Natural killer cell (primary cell): ENCODE measurements at places on chromosomes 3 and 15.

- no peaks in the 10 kb centered on the region for H3K4me1 ChIP-seq
- no peak overlapping the region for H3K4me3 ChIP-seq
- no peak overlapping the region for H3K27ac ChIP-seq
- H3K27me3 ChIP-seq: no peaks in the 10 kb centered on the region
- H3K36me3 ChIP-seq: no peaks in the 10 kb centered on the region
These were observed 255.4 kb upstream of the UBE2E1 start for GRCh38 chr3:23550402-23550801.

DNA sequence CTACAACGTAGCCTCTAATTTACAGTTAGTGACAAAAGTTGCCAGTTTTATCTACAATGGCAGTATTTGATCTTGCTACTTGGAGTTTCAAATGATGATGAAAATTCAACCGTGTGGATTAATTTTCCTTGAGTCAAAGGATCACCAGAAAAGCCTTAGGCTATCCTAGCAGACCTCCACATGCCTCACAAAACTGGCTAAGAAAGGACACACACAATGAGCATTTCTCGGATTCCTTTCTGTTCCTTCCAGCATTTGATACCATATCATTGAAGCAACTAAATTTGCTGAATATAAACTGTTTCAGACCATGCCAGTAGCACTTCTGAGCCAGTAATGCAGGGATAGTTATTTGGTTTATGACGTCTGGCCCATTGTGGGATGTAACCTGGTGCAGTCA is 587.4 kb upstream of the MDFIC2 start:
- H3K27ac ChIP-seq: no peak overlapping the region
- H3K4me3 ChIP-seq: no peak overlapping the region
- H3K36me3 ChIP-seq: no peaks in the 10 kb centered on the region
- no peak for DNase-seq
- H3K4me1 ChIP-seq: no peaks in the 10 kb centered on the region

GRCh38 chr15:50189633-50190032 is 7.6 kb downstream of the SLC27A2 start:
- H3K36me3 ChIP-seq: no peaks in the 10 kb centered on the region
- H3K27ac ChIP-seq: no peak overlapping the region
- no peak overlapping the region for H3K4me3 ChIP-seq
- H3K4me1 ChIP-seq: no peaks in the 10 kb centered on the region
- DNase-seq: no peak

DNA sequence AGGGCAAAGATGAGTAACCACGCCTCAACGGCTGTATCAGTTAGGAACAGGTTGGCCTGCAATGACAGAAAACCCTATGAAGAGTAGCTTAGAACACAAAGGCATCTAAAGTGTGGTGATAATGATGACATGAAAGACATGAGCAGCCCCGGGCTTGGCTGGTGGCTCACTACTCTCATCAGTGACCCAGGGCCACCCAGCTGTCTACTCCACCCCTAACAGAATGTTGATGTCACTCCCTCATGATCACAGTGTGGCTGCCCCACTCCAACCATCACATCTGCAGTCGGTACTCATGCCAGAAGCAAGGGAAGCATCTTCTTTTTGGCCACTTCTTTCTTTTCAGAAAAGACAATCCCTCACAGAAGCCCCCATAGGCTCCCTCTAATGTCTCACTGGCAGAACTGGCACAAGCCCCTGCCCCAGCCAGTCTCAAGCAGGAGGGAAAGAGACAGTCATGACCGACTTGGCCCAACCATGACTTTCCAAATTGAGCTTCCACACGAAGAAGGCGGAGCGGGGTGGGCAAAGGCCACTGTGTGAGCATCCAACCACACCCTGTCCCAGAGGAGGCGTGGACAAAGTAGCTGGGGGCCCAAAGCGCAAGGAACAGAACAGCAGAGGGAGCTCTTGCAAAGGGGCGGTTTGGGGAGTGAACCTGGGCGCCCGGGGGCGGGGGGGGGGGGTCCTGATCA is 72.0 kb upstream of the IQSEC1 start:
- no peak overlapping the region for H3K4me3 ChIP-seq
- H3K4me1 ChIP-seq: peaks cover 9% of the 10 kb centered on the region
- DNase-seq: no peak
- no peaks in the 10 kb centered on the region for H3K36me3 ChIP-seq

- no peaks in the 10 kb centered on the region for H3K4me1 ChIP-seq
- H3K27me3 ChIP-seq: no peaks in the 10 kb centered on the region
- DNase-seq: no peak
- no peak overlapping the region for H3K27ac ChIP-seq
These were observed 177.8 kb downstream of the CBLB start for GRCh38 chr3:105691053-105691452.

GRCh38 chr3:175422744-175423143 is 563.6 kb downstream of the NAALADL2 start:
- DNase-seq: no peak
- no peaks in the 10 kb centered on the region for H3K36me3 ChIP-seq
- H3K4me3 ChIP-seq: no peak overlapping the region
- H3K4me1 ChIP-seq: no peaks in the 10 kb centered on the region
- no peak overlapping the region for H3K27ac ChIP-seq

DNA sequence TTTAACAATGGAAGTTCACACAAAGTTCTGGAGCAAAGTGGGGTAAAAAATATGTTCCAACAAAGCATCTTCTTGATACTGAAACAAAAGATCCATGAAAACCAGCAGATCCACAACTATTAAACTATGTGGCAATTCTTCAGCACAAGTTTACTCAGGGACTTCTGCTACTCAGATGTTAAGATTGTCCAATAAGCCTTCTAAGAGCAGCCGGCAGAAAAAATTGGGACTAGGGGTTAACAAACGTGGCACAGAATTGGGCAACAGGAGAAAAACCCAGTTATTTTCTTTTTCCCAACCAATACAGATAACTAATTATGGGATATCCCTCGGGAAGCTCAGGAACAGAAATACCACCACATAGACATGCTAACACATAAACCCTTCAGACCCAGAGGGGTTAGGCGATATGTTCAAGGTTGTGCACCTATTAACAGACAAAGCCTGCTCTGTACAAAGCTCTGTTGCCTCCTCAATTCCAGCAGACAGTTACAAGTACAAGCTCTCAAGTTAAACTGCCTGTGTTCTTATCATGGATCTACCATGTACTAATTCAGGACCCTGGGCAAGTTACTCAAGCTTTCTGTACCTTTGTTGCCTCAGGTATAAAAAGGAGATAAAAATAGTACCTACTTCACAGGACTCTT is 6.8 kb downstream of the SSR3 start:
- H3K36me3 ChIP-seq: peaks cover 76% of the 10 kb centered on the region
- DNase-seq: no peak

DNA sequence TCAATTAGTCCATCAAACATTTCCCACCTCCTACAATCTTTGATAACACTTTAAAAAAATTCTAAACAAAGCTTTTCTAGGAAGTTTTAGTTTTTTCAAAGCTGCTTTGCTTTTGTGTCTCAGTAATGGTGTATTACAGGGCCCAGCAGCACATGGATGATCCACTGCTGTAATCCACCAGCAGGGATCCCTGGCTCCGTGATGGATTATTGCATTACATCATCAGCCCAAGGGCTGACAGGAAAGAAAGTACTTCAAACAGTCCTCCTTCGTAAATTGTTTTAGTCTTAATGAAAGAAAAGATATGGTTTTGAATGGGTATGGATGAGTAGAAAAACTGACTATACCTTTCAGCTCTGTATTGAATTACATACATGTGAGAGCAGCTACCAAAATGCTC is 688.9 kb upstream of the NAALADL2 start:
- H3K27ac ChIP-seq: no peak overlapping the region
- H3K4me1 ChIP-seq: no peaks in the 10 kb centered on the region
- H3K36me3 ChIP-seq: no peaks in the 10 kb centered on the region
- H3K27me3 ChIP-seq: no peaks in the 10 kb centered on the region
- DNase-seq: no peak

DNA sequence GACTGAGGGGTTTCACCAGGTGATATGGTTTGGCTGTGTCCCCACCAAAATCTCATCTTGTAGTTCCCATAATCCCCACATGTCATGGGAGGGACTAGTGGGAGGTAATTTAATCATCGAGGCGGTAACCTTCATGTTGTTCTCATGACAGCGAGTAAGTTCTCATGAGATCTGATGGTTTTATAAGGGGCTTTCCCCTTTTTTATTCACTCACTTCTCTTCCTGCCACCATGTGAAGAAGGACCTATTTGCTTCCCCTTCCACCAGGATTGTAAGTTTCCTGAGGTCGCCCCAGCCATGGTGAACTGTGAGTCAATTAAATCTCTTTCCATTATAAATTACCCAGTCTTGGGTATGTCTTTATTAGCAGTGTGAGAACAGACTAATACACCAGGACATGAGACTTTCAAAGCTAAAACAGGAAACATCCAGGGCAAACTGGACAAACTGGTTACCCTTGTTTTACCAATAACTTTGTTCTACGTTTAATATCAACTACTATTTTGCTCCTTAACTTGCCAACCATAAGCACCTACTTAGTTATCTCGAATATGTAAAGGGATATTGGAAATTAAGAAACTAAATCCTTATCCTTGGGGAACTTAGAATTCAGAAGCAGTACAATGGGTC is 98.2 kb downstream of the MYH15 start:
- H3K36me3 ChIP-seq: no peaks in the 10 kb centered on the region
- no peak overlapping the region for H3K27ac ChIP-seq
- no peak for DNase-seq
- H3K27me3 ChIP-seq: no peaks in the 10 kb centered on the region
- no peaks in the 10 kb centered on the region for H3K4me1 ChIP-seq

DNA sequence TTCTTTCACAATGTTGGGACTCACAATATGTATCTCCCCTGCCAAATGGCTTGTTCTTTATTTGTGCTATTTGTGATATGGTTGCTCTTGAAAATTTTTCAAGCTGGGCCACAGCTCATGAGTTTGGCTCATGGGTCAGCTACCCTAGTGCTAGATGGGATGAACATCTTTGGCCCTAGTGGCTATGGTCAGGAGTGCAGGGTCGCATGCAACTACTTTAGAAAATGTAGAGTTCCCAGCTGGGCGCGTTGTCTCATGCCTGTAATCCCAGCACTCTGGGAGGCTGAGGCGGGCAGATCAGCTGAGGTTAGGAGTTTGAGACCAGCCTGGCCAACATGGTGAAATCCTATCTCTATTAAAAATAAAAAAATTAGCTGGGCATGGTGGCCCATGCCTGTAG is 55.8 kb downstream of the POLR2M start:
- H3K27me3 ChIP-seq: no peaks in the 10 kb centered on the region
- DNase-seq: no peak
- H3K36me3 ChIP-seq: no peaks in the 10 kb centered on the region
- H3K4me1 ChIP-seq: no peaks in the 10 kb centered on the region
- H3K27ac ChIP-seq: no peak overlapping the region
- no peak overlapping the region for H3K4me3 ChIP-seq

GRCh38 chr3:62046326-62046725 is 327.0 kb downstream of the FEZF2 start:
- H3K27me3 ChIP-seq: no peaks in the 10 kb centered on the region
- no peak overlapping the region for H3K4me3 ChIP-seq
- no peaks in the 10 kb centered on the region for H3K4me1 ChIP-seq
- no peak overlapping the region for H3K27ac ChIP-seq
- DNase-seq: no peak
- no peaks in the 10 kb centered on the region for H3K36me3 ChIP-seq

- H3K27ac ChIP-seq: no peak overlapping the region
- H3K27me3 ChIP-seq: no peaks in the 10 kb centered on the region
- DNase-seq: no peak
- H3K4me1 ChIP-seq: no peaks in the 10 kb centered on the region
These were observed 25.3 kb upstream of the NR2C2 start for GRCh38 chr3:14921811-14922705.

GRCh38 chr3:113834983-113835382 is 3.6 kb upstream of the GRAMD1C start:
- H3K27me3 ChIP-seq: no peaks in the 10 kb centered on the region
- no peak overlapping the region for H3K4me3 ChIP-seq
- H3K4me1 ChIP-seq: peaks cover 17% of the 10 kb centered on the region
- no peak overlapping the region for H3K27ac ChIP-seq
- H3K36me3 ChIP-seq: no peaks in the 10 kb centered on the region
- no peak for DNase-seq

GRCh38 chr3:113673593-113673992 is 22.8 kb downstream of the USF3 start:
- H3K4me1 ChIP-seq: no peaks in the 10 kb centered on the region
- H3K27me3 ChIP-seq: no peaks in the 10 kb centered on the region
- no peak for DNase-seq
- no peak overlapping the region for H3K27ac ChIP-seq
- peaks cover 44% of the 10 kb centered on the region for H3K36me3 ChIP-seq
- H3K4me3 ChIP-seq: no peak overlapping the region

- no peaks in the 10 kb centered on the region for H3K27me3 ChIP-seq
- no peak overlapping the region for H3K27ac ChIP-seq
- no peaks in the 10 kb centered on the region for H3K36me3 ChIP-seq
These were observed 124.8 kb downstream of the SST start for GRCh38 chr3:187545366-187545765.

DNA sequence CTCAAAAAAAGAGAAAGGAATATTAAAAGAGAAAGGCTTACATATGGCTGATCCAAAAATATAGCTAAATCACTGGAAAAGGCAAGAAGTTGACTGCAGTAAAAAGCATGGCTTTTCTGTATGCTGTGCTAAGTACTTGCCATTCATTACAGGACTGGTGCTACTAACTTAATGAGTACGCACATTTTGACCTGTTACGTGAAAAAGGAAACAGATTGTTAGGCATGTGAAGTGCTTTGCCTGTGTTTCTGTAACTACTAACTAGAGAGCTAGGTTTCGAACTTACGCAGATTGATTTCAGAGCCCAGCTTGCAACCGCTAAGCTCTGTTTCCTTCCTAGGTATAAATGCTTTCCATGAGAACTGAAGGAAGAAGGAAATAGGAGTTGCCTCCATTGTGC is 2.8 kb downstream of the TRNT1 start:
- H3K36me3 ChIP-seq: peaks cover 21% of the 10 kb centered on the region
- H3K27ac ChIP-seq: no peak overlapping the region
- H3K4me1 ChIP-seq: peaks cover 23% of the 10 kb centered on the region
- H3K4me3 ChIP-seq: no peak overlapping the region
- no peak for DNase-seq
- H3K27me3 ChIP-seq: no peaks in the 10 kb centered on the region

- no peak overlapping the region for H3K27ac ChIP-seq
- DNase-seq: no peak
- peaks cover 13% of the 10 kb centered on the region for H3K4me1 ChIP-seq
- H3K36me3 ChIP-seq: no peaks in the 10 kb centered on the region
These were observed 148.5 kb downstream of the WDR76 start for GRCh38 chr15:43975326-43975725.

DNA sequence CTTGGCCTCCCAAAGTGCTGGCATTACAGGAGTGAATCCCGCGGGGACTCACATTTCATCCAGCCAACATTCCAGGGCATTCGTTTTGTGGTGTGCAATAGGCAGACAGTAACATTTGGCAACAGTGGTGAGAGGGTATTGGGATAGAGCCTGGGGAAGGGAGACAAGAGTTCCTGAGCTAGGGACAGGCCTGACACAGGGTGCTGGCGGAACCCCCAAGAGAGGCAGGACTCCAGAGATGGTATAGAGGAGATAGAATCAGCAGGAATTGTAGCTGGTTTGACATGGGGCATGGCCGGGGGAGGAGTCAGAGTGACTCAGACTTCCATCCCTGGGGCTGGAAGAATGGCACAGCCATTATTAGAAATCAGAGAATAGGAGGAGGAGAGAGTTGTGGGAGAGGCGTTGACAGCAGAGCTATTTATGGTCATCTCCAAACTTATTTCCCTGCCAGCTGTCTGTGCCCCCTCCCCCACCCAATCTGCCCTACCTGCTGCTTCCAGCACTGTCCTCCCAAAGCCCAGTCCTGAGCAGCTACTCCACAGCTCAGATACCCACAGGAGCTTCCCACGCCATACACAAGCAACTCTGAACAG is 4.4 kb upstream of the IDH2 start:
- no peaks in the 10 kb centered on the region for H3K36me3 ChIP-seq
- DNase-seq: no peak
- H3K27me3 ChIP-seq: no peaks in the 10 kb centered on the region
- no peak overlapping the region for H3K27ac ChIP-seq

- H3K27ac ChIP-seq: no peak overlapping the region
- H3K36me3 ChIP-seq: no peaks in the 10 kb centered on the region
- H3K4me3 ChIP-seq: no peak overlapping the region
- no peaks in the 10 kb centered on the region for H3K4me1 ChIP-seq
These were observed 192.5 kb upstream of the CGNL1 start for GRCh38 chr15:57183614-57184344.
